ENCODE measurements at places on chromosomes 2 and 18. TPM values are rescaled to one million over a fixed set of nuclear protein-coding genes. Genes with fewer than 3 reads are reported as not detected.

GRCh38 chr2:41880561-41881243 lies 167.1 kb upstream of the PKDCC start:
- DNase-seq = no peak

GRCh38 chr18:33749834-33750233 lies 171.8 kb downstream of the ASXL3 start:
- no peak for DNase-seq

DNA sequence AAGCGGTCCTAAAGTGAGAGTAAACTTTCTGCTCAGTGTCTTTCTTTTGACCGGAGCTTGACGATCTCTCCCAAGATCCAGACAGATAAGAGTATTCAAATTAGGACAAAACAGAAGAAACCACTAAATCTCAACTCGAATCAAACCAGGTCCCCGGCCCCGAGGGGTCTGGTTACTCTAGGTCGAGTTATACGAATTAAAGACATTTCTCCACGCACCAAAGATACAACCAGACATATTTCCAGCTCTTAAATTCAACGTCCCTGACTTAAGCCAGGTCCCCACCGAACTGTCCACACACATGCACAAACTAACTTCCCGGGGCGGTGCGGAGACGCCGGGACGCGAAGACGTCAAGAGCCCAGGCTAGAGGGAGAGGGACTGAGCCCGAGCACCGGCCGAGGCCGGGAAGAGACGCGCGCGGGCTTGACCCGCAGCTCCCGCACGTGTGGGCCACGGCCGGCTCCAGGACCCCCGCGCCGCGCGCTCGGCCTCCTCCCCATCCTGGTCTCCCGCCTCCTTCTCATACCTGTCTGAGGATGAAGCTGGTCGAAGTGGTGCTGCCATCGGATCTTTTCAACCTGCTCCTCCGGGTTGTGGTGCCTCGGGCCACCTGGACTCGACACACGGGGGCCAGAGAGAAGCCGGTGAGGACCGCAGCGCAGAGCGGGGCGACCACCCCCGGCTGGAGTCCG lies 896 bp downstream of the CACNB4 start:
- DNase-seq = no peak

DNA sequence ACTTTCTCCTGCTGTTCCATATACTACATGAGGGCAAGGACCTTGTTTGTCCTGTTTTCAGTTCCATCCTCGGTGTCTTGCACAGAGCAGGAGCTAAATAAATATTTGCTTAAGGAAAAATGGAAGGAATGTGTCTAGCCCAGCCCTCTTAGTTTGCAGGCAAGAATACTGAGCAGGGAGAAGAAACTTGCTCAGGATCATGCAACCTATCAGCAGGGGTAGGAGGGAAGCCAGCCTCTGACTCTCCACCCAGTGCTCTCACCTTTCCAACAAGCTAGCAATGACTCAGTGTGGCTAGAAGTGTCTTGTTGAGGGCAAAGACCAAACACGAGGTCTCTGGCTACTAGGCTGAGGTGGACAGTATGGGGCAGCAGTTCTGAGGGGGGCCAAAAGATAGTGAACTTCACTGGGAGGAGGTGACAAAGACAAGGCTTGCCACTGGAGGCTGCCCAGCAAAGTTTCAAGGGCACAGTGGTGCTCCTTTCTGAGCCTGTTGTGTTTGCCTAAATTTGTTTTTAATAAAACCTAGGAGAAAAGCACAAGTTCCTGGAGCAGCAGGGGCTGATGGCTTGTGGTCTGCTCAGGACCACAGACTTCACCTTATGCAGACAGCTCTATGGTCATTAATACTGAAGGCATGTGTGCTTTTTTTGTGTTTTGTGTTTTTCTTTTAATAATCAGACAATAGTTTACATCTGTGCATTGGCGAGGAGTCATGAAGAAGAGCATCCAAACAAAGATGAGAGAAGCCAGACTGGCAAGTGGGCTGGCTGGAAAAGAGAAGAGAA lies 49.1 kb upstream of the CTAGE1 start:
- DNase-seq = no peak

DNA sequence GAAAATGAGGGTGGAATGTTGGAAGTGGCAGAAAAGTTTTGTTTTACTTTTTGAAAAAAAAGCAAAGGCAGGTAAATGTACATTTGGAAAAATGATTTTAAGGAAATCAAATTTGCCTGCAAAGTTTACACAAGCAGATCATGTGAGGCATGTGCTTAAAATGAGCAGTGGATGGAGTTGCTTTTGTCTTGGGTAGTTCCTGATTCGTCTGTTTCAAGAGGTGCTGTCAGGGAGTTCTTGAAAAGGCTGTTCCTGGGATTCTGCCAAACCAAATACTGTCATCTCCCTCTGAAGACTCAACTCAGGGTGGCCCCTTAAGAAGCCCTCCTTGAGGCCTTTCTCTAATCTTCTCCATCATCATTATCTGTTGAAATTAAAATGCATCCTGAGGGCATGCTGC lies 59.0 kb downstream of the TACR1 start:
- DNase-seq = no peak

GRCh38 chr2:221264318-221264717 lies 307.8 kb downstream of the EPHA4 start:
- no peak for DNase-seq

DNA sequence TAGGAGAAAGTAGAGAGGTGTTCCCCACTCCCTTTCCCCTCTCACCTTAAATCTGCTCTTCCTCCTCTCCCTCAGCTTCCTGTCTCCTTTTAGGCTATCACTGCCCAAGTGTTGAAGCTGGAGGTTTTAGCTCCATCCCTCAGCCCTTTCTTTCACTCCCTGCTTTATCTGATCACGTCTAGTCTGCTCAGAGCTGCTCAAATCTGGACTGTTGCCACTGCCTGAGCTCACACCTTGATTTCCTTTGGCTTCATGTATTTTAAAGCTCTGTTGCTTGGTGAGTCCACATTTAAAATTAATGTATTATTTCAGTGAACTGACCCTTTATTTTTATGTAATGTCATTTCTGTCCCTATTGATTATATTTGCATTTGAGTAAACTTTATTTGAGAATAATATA lies 236.6 kb downstream of the PTGR3 start:
- no peak for DNase-seq

DNA sequence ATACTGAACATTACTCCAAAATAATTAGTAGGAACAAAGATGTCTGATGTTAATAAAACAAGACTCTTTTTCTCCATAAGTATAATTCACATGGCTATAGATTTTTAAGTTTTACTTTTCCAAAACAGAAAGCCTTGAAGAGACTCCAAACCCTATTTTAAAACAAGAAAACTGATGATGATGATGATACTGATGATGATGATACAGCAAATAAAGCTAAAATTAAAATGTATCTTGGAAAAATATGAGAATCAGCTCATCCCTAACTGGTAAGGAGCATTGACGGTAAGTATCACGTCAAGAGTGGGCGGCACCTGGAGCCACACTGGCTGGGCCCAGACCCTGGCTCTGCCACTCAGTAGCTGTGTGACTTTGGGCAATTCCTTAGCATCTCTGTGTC lies 39.6 kb downstream of the ID2 start:
- DNase-seq = no peak

DNA sequence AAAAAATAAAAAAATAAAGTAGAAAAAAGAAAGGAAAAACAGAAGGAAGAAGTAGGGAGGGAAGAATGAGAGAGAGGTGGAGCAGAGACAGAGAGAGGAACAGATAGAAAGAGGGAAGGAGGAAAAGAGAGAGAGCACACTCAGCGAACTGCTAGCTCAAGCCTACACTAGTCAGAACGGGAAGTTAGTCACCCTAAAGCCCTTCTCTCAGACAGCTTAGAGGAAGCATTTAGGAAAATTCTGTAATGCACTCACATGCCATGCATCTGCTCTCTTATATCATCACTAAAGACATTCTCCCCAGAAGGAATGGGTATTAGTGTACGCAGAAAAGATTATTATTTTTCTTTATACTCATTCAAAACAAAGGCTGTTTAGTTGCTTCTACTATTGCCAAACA lies 68.1 kb upstream of the SULT1C3 start:
- no peak for DNase-seq

DNA sequence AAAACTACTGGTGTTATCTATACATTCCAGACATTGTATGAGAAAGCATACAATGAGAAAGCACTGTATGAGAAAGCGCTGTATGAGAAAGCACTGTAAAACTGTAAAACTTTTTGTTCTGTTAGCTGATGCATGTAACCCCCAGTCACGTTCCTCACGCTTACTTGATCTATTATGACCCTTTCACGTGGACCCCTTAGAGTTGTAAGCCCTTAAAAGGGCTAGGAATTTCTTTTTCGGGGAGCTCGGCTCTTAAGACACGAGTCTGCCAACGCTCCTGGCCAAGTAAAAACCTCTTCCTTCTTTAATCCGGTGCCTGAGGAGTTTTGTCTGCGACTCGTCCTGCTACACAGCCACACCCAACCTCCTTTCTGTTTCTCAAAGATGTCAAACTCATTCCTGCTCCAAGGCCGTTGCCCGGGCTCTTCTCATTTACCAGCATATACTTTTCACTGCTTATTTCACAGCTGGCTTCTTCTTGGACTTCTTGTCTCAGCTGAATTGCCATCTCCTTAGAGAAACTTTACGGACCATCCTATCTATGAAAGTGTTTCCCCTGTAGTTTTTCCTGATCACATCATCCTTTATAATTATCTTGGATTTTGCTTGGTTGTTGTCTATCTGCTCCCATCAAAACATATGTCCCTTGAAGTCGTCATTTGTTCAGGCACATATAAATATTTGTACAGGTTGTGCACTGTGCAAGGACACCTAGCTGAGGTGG lies 29.8 kb upstream of the YES1 start:
- DNase-seq = no peak

- DNase-seq = no peak
These were observed 114.9 kb downstream of the ALK start for GRCh38 chr2:29806461-29806860.

DNA sequence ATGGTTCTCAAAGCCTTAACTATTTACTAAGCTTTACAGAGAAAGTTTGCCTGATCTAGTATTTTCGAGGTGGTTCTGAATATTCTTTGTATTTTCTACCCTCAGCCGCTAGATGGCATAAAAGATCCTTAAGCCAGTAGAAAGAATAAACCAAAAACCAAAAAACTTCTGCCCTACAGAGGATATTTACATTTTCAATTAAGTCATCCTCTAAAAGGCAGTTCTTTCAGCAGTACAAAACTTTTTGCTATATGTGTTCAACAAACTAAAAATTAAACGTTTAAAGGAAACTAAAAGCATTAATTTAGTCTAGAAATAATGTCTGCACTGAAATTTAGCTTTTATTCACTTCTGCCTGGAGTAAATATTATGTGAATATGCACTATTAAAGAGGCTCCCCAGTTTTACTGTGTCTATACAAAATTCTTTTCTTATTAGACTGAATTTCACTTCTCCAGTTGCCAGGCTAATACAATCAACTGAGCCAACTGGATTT lies 297.5 kb downstream of the PIEZO2 start:
- DNase-seq = no peak

- DNase-seq = no peak
These were observed 33.6 kb downstream of the KIF1A start for GRCh38 chr2:240786355-240786841.

DNA sequence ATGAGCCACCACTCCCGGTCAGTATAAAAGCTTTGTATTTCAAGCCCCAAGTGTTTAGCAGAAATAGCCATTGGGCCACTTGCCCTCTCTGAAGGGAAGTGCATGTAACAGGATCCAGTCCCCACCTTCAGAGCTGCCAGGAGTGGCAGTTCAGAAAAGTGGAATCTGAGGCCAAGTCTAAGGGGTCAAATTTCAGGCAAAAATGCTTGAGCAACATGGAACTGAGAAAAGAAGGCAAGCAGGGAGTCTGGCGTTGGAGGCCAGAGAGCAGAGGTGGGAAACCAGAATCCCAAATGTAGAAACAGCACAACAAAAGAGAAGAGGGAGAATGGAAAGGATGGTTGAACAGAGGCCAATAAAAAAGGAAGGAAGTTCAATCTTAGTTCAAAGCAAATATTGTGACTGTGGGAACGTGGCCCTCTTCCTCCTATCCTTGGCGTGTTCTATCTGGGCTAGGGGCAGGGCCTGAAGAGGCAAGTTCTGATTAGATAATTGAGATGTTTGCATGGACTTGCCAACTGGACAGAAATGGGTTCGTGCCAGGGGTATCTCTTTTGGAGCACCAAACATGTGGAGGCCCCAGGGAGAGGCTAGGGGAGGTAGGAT lies 102.2 kb downstream of the AP1S3 start:
- no peak for DNase-seq

DNA sequence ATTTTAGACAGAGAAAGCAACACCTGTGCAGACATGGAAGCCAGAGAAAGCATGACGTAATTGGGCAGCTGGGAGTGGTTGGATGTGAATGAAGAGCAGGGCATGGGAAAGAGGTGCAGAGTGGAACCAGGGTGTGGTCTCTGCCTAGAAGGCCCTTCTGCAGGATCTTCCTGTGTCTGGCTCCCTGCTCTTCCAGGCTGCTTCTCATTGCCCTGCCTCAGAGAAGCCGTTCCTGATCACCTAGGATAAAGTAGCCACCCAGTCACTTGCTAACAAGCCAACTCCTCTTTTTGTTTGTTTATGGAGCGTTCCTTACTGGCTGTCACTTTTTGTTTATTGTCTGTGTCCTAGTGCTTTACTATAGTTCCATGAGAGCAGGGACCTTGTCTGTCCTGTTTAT lies 28.5 kb downstream of the GALNT1 start:
- no peak for DNase-seq

- DNase-seq = no peak
These were observed 6.2 kb upstream of the CNTNAP5 start for GRCh38 chr2:124018890-124019289.

GRCh38 chr2:238996331-238997136 lies 148.6 kb downstream of the TWIST2 start:
- DNase-seq = no peak

GRCh38 chr18:54134053-54134452 lies 90.4 kb downstream of the MBD2 start:
- DNase-seq = no peak

DNA sequence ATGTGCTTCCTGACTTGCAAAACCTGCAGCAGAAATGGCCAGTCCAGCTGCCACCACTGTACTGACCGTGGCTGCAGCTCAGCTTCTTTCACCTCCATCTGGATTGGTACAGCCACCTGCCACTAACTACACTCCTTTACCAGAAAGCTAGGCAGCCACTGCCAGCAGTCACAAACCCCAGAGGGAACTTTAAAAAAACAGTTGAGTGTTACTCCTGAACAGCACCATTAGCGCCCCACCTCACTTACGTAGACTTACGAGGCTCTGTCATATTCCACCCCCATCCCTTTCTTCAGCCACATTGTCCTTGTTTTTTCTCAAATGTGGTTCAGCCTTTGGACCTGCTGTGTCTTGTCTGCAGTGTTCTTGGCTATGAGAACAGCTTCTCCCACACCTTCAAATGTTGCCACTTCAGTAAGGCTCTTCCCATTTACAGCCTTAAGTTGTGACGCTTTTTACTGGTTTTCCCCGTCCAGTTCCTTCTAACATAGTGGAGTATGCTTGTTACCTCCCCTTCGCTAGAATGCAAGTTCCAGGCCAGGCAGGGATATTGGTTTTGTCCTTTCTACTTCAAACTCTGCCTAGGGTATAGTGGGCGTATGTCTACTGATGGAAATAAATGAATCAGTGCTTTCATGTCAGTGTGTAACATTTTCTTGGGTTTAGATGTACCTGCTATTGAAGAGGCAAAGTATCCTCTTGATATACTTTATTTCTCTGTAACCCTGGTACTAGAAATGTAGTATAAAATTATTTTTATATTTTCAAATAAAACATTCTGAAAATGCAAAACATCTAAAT lies 17.0 kb downstream of the HNRNPA3 start:
- DNase-seq = no peak

The CD8A gene
- total RNA-seq = 38.5 TPM

The RBKS gene
- total RNA-seq = 5.4 TPM

The NCKAP5 gene
- 3.3 TPM for total RNA-seq

The PER2 gene
- 22.5 TPM for total RNA-seq

The NOTO gene
- total RNA-seq = not detected

The FAM124B gene
- total RNA-seq = 7.3 TPM

The HOXD4 gene
- total RNA-seq = 41.6 TPM

The ELOA2 gene
- total RNA-seq = not detected

The SMYD1 gene
- total RNA-seq = 0.07 TPM
